ENCODE measurements at places on chromosomes 16 and 17. TPM values are rescaled to one million over a fixed set of nuclear protein-coding genes. Genes with fewer than 3 reads are reported as not detected.

DNA sequence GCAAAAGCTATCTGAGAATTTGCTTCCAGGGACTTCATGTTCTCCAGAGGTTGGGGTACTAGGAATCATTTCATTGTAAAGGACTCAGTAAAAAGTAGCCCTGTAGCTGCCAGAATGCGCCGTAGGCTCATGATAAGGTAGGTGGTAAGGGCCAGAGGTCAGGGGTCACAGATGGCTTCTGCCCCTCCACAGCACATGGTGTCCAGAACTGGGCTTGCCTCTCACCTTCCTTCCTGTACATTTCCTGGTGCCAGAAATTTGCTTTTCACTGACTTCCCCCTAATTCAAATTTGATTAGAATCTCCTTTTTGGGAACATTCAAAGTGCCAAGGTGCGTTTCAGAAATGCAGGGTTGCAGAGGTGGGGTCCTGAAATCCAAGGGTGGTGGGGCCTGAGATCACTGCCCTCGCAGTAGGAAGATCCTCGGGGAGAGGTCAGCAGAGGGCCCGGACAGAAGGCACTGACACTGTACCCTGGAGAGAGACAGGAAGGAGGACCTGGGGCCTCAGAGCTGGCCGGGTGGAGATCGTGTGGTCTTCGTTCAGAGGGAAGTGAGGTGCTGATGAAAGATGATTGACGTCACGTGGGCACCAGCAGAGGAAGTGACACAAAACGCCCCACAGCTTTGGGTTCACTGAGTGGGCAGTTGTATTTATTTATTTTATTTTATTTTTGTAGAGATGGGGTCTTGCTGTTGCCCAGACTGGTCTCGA, 25.5 kb upstream of the METRNL start:
- H3K36me3 ChIP-seq, result no peaks in the 10 kb centered on the region
- peak; percentile 59 for DNase-seq
- peak overlapping the region; percentile 34 for H3K4me3 ChIP-seq
- H3K27me3 ChIP-seq, result no peaks in the 10 kb centered on the region
- H3K27ac ChIP-seq, result peak overlapping the region; percentile 81
- peaks cover 26% of the 10 kb centered on the region for H3K4me1 ChIP-seq

Gene VMP1
- 517 TPM for total RNA-seq

DNA sequence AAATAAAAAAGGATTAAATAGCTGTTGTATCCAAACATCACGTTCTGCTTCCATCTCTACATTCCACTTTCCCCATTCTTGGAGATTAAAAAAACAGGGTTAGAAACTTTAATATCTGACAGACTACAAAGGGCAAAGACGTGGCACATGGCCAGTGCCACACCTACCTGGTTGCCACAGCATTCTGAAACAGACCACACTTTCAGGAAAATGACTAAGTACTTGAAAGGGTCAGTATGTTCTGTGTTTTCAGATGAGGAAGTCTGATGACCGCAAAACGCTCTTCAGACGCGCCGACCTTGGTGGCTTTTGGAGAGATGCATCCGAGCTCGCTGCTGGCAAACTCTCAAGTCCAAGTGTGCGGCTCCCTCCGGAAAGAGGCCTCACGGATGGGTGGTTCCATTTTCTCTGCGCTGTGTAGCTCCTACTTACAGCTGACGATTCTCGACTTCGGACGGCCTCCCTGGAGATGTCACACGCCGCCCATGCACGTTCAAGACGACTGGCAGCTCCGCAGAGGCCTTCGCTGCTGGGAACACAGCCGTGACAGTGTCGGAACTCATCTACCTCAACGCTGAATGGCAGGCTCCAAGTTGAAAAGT, 15.5 kb downstream of the MAP1LC3B start:
- no peak overlapping the region for H3K27ac ChIP-seq
- no peak for DNase-seq
- peaks cover 3% of the 10 kb centered on the region for H3K4me1 ChIP-seq
- H3K27me3 ChIP-seq, result no peaks in the 10 kb centered on the region
- peaks cover 14% of the 10 kb centered on the region for H3K36me3 ChIP-seq

Gene EZH1
- 33.9 TPM for total RNA-seq

Gene AURKB
- 184 TPM for total RNA-seq

DNA sequence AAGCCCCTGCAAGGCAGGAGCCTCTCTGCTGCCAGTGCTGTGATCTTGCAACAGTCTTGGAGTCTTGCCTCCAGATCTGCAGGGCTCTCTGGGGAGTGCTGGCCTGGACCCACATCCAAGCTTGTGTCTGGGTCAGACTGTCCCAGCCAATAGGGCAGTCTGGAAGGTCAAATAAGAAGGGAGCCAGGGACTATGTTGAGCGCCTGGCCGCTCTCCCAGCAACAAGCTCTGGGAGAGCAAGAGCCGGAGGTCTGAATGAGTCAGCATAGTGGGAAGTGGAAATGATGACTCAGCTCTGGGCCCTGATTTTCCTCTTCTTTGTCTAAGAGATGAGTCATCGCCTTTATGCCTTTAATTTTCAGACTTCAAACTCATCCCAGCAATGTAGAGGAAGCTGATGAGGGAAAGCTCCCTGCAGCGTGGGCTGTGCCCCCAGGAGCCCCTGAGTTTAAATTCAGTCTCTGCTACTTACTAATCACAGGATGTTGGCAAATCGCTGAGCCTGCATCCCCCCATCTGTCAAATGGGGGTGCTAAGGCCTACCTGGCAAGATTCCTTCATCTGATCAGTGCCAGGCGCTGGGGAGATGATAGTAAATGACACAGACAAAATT, 43.6 kb upstream of the HAPSTR1 start:
- peak overlapping the region; percentile 66 for H3K27ac ChIP-seq
- H3K36me3 ChIP-seq, result peaks cover 7% of the 10 kb centered on the region
- no peak overlapping the region for H3K4me3 ChIP-seq
- no peaks in the 10 kb centered on the region for H3K27me3 ChIP-seq

DNA sequence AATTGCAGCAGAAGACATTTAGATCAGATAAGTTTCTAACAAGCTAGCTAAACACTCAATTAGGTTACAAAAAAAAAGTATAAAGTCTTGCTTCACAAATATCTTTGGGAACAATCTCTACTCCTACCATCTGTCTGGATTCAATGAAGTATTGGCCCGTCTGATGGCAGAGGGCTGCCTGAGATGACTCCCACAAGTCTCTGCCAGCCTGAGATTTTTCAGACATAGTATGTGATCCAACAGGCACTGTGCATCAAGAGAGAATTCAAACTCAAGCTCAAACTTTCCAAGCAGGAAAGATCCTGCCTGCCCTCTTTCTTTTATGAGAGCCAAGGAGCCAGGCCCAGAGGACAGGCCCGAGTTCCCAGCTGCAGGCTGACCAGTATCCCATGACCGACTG, 22.6 kb downstream of the SLC39A11 start:
- peaks cover 17% of the 10 kb centered on the region for H3K36me3 ChIP-seq
- DNase-seq, result no peak
- H3K4me3 ChIP-seq, result no peak overlapping the region
- H3K4me1 ChIP-seq, result peaks cover 3% of the 10 kb centered on the region

GRCh38 chr17:7553356-7553755, 4.5 kb downstream of the TNFSF12 start:
- peaks cover 1% of the 10 kb centered on the region for H3K36me3 ChIP-seq
- no peak for DNase-seq
- H3K27ac ChIP-seq, result peak overlapping the region; percentile 88
- H3K27me3 ChIP-seq, result no peaks in the 10 kb centered on the region
- H3K4me3 ChIP-seq, result no peak overlapping the region
- H3K4me1 ChIP-seq, result peaks cover 50% of the 10 kb centered on the region

DNA sequence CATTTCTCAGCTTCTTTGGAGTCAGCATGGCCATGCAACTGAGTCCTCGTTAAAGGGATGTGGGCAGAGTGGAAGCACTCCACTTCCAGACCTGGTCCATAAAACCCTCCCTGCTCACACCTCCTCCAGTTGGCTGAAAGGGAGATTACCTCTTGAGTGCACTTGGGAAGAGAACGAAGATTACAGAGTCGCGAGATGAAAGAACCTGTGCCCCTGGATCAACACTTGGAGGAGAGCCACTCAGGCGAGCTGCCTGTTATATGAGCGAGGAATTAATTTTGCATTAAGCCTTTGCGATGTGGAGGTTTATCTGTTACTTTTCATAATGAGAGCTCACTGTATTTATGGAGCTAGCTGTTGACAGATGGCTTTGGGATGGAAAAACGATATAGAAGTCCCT, 147.9 kb downstream of the MAF start:
- no peaks in the 10 kb centered on the region for H3K27me3 ChIP-seq
- DNase-seq, result no peak
- H3K27ac ChIP-seq, result no peak overlapping the region
- peaks cover 20% of the 10 kb centered on the region for H3K4me1 ChIP-seq

- H3K36me3 ChIP-seq, result peaks cover 36% of the 10 kb centered on the region
- no peak overlapping the region for H3K27ac ChIP-seq
- H3K4me3 ChIP-seq, result no peak overlapping the region
- H3K27me3 ChIP-seq, result no peaks in the 10 kb centered on the region
These were observed 164.0 kb downstream of the VPS53 start for GRCh38 chr17:550463-551180.

- H3K27me3 ChIP-seq, result peaks cover 16% of the 10 kb centered on the region
- no peak overlapping the region for H3K4me3 ChIP-seq
- no peak for DNase-seq
- no peaks in the 10 kb centered on the region for H3K36me3 ChIP-seq
- no peak overlapping the region for H3K27ac ChIP-seq
- no peaks in the 10 kb centered on the region for H3K4me1 ChIP-seq
These were observed 20.9 kb upstream of the CRHR1 start for GRCh38 chr17:45763182-45763581.

Gene USP36
- total RNA-seq, result 71.2 TPM

Gene GPR179
- 0.10 TPM for total RNA-seq

GRCh38 chr17:79174905-79175856, 100.6 kb downstream of the ENGASE start:
- H3K36me3 ChIP-seq, result no peaks in the 10 kb centered on the region
- H3K27me3 ChIP-seq, result no peaks in the 10 kb centered on the region
- no peaks in the 10 kb centered on the region for H3K4me1 ChIP-seq
- no peak overlapping the region for H3K4me3 ChIP-seq

GRCh38 chr17:56887105-56887504, 26.7 kb downstream of the TRIM25 start:
- no peak overlapping the region for H3K27ac ChIP-seq
- H3K36me3 ChIP-seq, result peaks cover 51% of the 10 kb centered on the region
- DNase-seq, result no peak
- H3K4me1 ChIP-seq, result no peaks in the 10 kb centered on the region

All from activated CD4-positive, alpha-beta memory T cell treated with anti-CD3 and anti-CD28 coated beads for 36 hours (primary cell).